T1000 (cell line): ENCODE measurements at places on chromosomes 4 and X.

DNA sequence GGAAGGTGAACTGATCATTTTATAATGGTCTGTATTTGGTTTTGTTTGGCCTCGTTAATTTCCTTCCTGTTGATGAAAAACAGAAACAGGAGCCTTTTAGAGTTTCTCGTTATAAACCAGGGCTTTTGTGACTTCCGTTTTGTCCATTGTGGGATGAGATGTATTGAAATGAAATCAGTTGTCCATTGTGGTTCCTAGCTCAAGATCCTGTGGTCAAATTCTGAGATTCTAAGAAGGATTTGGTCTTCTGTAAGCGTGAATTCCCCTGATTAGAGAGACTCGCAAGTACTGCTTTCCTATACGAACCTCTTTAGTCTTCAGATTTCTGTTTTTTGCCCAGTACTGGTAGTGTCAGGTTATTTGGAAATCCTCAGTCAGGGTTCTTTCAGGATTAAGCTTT, 101.7 kb downstream of the RAPGEF2 start:
- no peak for DNase-seq

DNA sequence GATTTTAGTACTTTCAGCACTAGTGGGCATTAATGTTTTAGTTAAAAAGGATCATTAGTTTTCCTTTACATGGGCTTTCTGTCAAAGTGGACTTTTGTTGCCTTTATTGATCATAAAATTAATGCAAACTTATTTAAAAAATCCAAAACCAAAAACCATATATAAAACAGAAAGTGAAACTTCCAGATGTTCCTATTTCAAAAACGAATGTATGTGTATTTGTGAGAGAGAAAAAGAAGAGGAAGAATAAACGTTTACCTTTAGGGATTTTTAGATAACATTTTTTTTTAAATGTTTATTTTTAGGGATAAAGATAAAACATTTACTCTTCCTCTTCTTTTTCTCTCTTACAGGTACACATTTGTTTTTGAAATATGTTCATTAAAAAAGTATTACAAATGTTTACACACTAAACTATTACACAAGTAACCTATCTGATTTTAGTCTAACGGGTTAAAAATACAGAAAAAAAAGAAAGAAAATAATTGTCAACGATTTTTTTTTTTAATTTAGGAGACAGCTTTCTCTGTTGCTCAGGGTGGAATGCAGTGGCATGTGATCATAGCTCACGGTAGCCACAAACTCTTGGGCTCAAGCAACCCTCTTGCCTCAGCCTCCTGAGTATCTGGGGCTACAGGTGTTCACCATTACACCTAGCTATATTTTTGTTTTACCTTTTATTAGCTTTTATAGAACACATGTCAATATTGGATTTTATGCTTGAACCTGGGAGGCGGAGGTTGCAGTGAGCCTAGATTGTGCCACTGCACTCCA, 16.8 kb upstream of the COX18 start:
- DNase-seq, result no peak

GRCh38 chr4:161573836-161574235, 590.0 kb downstream of the FSTL5 start:
- no peak for DNase-seq

DNA sequence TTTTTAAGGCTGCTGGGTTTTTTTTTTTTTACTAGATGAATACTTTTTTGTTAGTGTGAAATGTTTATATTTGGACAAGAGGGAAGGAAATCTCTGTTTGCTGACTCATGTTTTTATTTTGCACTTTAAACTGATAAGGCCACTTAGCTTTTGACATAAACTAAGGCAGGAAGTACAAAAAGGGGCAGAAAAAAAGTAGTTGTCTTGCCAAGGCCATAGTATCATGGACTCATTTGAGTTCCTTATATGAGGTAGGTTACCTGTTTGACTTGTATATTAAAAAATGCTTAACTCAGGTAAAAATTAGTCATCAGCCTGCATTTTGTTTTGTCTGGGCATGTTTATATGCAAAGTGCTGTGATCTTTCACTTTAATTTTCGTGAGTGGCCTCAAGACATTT, 26.0 kb downstream of the SMAD1 start:
- DNase-seq, result no peak

DNA sequence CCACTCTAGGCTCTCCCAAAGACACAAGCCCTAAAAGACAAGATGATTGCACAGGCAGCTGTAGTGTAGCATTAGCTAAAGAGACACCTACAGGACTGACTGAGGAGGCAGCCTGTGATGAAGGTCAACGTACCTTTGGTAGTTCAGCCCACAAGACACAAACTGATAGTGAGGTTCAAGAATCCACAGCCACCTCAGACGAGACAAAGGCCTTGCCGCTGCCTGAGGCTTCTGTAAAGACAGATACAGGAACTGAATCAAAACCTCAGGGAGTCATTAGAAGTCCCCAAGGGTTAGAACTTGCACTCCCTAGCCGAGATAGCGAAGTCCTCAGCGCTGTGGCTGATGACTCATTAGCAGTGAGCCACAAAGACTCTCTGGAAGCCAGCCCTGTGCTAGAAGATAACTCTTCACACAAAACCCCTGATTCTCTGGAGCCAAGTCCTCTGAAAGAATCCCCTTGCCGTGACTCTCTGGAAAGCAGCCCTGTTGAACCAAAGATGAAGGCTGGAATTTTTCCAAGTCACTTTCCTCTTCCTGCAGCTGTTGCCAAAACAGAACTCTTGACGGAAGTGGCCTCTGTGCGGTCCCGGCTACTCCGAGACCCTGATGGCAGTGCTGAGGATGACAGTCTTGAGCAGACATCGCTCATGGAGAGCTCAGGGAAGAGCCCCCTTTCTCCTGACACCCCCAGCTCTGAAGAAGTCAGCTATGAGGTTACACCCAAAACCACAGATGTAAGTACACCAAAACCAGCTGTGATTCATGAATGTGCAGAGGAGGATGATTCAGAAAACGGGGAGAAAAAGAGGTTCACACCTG, 306.3 kb downstream of the ANK2 start:
- peak; percentile 82 for DNase-seq

GRCh38 chr4:121679267-121679666, 17.5 kb downstream of the ANXA5 start:
- no peak for DNase-seq

DNA sequence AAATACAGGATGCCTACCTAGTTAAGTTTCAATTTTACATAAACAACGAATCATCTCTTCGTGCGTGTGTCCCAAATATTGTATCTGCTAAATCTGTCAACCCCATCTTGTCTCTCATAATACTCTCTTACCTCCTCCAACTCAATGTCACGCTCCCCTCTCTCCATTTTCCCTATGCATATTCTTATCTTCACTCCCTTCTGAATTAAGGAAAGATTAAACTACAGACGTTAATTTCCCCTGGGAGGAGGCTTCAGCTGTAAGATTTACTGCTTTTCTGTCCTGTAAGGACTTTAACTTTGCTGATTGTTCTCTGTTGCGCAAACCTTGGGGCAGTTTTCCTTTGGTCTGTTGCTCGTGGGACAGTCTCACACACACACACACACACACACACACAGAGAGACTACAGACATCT, 455 bp upstream of the ABCB7 start:
- peak; percentile 2 for DNase-seq
